ENCODE measurements at places on chromosomes 16 and 17.

- DNase-seq = no peak
These were observed 13.7 kb downstream of the CANT1 start for GRCh38 chr17:78995761-78996451.

- DNase-seq = no peak
These were observed 121.1 kb upstream of the XYLT1 start for GRCh38 chr16:17591655-17592405.

DNA sequence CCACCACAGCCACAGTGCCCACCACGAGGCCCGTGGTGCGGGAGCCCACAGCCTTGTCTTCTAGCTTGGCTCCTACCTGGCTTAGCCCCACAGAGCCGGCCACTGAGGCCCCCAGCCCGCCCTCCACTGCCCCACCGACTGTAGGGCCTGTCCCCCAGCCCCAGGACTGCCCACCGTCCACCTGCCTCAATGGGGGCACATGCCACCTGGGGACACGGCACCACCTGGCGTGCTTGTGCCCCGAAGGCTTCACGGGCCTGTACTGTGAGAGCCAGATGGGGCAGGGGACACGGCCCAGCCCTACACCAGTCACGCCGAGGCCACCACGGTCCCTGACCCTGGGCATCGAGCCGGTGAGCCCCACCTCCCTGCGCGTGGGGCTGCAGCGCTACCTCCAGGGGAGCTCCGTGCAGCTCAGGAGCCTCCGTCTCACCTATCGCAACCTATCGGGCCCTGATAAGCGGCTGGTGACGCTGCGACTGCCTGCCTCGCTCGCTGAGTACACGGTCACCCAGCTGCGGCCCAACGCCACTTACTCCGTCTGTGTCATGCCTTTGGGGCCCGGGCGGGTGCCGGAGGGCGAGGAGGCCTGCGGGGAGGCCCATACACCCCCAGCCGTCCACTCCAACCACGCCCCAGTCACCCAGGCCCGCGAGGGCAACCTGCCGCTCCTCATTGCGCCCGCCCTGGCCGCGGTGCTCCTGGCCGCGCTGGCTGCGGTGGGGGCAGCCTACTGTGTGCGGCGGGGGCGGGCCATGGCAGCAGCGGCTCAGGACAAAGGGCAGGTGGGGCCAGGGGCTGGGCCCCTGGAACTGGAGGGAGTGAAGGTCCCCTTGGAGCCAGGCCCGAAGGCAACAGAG is 10.5 kb downstream of the VASN start:
- no peak for DNase-seq

DNA sequence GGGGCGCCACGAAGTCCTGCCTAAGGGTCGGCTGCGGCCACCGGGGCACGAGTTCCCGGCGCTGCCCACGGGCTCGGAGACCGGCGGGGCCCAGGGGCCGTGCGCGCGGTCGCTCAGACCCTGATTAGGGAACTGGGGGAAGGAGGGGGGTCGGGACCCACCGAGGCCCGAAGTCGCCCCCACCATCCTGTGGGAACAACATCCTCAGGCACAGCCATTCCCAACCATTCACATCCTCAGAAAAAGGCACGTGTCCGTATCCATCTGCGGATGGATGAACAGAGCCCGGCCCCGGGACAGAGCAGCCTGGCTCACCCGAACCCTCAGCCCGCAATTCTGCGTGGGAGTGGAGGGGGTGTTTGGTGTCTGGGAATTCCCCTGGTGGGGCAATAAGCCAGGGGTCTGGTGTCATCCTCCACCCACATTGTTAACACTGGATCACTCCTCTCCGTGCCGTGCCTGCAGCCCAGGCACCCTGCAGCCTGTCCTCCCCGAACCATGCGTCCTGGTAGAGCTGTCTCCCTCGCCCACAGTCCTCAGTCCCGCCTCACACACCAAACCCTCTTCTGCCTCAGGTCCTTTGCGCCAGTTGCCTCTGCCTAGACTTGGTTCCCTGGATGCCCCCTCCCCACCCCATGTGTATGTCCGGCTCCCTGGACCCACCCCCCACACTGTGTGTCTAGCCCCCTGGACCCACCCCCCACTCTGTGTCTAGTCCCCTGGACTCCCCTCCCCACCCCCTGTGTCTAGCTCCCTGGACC is 789 bp upstream of the CCDC57 start:
- DNase-seq = no peak

DNA sequence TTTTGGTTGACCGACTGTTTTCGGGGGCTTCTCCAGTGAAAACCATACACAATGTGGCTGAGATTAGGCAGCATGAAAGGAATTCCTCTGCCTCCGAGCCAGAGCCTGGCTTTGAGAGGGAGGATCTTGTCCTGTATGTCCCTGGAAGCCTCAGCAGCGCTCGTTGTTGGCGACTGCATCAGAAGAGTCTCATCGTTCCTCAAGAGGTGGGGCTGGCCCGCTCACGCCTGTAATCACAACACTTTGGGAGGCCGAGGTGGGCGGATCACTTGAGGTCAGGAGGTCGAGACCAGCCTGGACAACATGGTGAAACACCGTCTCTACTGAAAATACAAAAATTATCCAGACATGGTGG is 15.0 kb downstream of the HS3ST6 start:
- no peak for DNase-seq

GRCh38 chr17:37530420-37530819 is 40.7 kb downstream of the DUSP14 start:
- DNase-seq = no peak

DNA sequence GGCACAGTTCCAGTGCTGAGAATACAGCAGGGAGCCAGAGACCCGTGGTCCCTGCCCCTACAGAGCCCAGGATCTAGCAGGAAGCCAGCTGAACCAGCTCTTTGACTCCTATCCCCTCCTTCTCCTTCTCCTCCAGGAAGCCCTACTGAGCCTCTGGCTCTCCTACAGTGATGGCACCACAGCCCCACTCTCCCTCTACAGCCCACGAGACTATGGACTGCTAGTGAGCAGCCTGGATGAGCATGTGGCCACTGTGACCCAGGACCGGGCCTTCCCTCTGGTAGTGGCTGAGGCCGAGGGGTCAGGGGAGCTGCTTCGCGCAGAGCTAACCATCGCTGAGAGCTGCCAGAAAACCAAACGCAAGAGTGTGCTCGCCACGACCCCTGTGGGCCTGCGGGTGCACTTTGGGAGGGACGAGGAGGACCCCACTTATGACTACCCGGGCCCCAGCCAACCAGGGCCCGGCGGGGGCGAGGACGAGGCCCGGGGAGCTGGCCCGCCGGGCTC is 57.7 kb downstream of the TMEM132E start:
- DNase-seq = no peak

DNA sequence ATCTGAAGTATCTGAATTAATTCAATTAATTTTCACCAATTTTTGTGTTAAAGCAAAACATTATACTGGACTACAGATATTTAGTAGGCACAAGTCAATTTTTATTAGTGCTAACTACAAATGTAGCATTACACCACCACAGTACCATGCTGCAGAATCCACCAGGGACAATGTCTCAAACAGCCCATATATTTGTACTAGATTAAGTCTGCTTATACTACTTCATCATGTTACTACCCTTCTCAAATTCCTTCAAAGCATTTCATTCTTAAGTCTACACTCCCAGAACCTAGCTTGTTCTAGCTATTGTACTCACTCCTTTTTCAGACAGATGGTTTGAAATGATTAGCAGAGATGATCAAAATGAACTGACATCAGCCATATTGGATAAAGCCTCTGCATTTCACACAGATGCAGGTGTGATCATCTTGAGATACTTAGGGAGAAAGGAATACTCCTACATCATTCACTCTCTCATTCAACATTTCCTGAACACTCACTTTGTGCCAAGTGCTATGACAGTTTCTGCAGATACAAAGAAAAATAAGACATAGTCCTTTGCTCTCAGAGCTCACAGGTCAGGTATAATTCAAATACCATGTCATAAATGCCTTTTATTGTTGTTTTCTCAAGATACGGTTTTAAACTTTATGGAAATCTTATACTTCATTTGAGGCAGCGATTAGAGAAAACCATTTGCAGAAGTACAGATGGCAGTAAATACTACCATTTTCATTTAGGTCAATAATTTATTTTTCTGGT is 47.7 kb downstream of the SMURF2 start:
- DNase-seq = no peak

GRCh38 chr17:4948931-4949320 is 596 bp upstream of the PFN1 start:
- DNase-seq = peak; percentile 61

DNA sequence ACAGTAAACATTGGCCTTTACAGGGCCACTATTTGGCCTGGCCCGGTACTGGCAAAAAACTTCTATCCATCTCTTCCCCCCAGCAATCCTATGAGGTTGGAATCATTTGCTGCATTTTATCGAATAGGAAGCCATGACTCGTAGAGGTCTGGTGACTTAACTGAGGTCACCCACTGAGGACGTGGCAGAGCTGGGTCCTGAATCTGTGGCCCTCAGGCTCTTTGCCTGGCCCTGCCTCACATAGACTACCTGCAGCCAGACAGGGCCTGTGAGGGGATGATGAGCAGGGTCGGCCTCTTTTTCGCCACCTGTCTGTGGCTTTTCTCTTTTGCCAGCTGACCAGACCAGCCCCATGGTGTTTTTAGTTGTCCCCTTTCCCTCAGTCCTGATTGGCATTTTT is 1.9 kb downstream of the PPP4C start:
- no peak for DNase-seq

DNA sequence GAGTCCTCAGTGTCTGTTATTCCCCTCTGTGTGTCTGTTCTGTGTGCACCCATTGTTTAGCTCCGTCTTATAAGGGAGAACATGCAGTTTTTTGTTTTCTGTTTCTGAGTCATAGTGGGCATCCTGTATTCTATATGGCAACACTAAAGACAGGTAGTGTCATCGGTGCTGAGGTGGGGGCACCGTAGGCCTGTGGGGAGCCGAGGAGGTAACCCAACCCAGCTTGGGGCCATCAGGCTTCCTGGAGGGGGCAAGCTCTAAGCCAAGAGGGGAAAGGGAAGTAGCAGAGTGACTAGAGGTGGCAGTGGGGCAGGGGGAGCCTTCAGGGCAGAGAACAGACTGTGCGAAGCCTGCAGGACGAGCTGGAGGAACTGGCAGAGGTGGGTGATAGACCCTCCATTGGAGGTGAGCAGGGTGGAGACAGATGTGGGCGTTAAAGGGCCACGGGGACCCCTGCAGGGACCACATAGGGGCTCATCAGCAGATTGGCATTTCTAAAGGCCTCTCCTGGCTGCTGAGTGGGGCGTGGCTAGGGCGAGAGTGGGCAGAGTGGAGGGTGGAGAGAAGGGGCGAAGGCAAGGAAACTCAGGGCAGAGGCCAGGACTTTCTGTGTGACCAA is 36.5 kb downstream of the CPNE2 start:
- DNase-seq = no peak

- DNase-seq = no peak
These were observed 66.8 kb downstream of the PIPOX start for GRCh38 chr17:29109477-29110371.

- no peak for DNase-seq
These were observed 75.8 kb upstream of the MED13 start for GRCh38 chr17:62140836-62141235.

- no peak for DNase-seq
These were observed 89.9 kb downstream of the CYLD start for GRCh38 chr16:50831751-50832150.

- DNase-seq = no peak
These were observed 392 bp downstream of the ZSCAN32 start for GRCh38 chr16:3400446-3400778.

GRCh38 chr16:60684002-60684401 is 1352.2 kb downstream of the CDH8 start:
- no peak for DNase-seq

DNA sequence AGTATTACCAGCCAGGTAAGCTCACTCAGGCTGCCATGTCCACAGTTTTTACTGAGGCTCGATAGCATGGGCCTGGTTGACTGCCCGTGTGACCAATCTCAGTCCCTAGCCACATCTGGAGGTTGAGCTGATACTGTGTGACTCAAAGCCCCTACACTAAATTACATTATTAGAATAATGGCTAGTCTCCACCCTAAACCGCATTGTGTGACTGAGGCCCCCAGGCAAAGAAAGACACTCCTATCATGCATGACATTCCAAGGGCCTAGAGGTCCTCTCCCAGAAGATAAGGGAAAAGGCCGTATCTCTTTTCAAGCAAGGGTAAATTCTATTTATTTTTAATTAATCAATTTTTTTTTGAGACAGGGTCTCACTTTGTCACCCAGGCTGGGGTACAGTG is 505.3 kb downstream of the HAPSTR1 start:
- DNase-seq = no peak

- DNase-seq = no peak
These were observed at the start of gene WFIKKN2 for GRCh38 chr17:50835301-50836234. Gene WFIKKN2 (plus strand): TSS chr17:50835586. CDS start chr17:50835938, 352 bp downstream.

GRCh38 chr16:1066584-1067172 is 5.9 kb upstream of the SSTR5 start:
- no peak for DNase-seq

GRCh38 chr17:68035131-68035522 is 408 bp upstream of the KPNA2 start:
- peak; percentile 83 for DNase-seq

- no peak for DNase-seq
These were observed 667 bp downstream of the OGFOD1 start for GRCh38 chr16:56451753-56452689.

- DNase-seq = no peak
These were observed 4.4 kb upstream of the MED9 start for GRCh38 chr17:17472333-17472920.

- DNase-seq = no peak
These were observed 19.9 kb upstream of the C16orf78 start for GRCh38 chr16:49353680-49354079.

DNA sequence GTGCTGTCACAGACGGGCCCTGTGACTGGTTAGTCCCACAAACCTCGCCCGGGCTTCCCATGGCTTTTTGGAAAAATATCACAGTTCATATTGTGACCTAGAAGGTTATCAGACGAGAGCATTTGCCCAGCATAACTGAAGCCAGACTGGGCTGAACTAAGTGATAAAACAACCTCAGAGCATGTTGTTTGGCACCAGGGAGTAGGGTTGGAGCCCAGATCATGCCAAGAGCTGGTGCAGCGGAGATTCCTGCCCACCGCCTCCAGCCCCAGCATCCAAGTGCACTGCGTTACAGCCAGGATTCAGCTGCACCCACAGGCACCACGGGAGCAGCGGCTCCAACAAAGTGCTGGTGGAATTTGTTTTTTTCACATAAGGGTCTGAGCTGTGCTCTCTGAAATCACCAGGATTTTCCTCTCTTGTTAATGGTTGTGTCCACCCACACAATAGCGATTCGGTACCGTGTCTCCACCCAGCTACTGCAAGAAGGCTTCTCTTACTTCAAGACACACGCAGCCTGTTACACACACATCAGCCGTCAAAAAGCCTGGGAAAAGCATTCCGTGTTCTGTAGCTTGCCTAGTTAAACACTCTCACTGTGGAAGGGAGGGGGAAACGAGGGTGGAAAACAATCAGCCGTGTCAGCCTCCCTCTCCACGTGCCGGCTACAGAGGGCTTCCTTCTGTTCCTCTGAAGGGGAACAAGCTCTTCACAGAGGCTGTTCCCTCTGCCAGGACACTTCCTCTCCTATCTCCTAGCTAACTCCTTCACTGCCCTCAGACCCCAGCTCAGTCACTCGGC is 273.8 kb downstream of the C16orf95 start:
- no peak for DNase-seq

DNA sequence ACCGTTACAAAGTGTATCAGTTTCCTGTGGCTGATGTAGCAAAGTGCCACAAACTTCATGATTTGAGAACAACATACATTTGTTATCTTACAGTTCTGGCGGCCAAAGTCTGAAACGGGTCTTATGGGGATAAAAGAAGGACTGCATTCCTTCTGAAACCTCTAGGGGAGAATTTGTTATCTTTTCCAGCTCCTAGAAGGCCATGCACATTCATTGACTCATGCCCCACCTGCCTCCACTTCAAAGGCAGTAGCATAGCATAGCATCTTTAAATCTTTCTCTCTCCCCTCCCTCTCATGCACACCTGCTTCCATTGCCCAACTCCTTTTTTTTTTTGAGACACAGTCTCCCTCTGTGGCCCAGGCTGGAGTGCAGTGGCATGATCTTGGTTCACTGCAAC is 190.7 kb upstream of the DYNLRB2 start:
- no peak for DNase-seq
